ENCODE measurements at places on chromosomes 5 and 9.

DNA sequence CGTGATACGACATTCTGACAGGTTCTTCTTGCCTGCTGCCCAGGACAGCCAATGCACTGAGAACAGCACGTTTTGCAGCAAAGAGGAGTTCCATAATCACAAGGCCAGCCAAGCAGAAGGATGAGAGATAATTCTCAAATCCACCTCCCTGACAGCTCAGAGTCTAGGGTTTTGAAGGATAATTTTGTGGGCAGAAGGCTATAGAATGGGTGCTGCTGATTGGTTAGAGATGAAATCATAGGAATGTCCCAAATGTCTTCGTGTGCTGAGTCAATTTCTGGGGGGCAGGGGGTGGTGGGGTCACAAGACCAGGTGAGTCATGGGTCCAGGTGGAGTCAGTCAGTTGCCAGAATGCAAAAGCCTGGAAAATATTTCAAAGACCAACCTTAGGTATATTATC, 175.5 kb upstream of the SLC30A5 start:
- no peak for DNase-seq

DNA sequence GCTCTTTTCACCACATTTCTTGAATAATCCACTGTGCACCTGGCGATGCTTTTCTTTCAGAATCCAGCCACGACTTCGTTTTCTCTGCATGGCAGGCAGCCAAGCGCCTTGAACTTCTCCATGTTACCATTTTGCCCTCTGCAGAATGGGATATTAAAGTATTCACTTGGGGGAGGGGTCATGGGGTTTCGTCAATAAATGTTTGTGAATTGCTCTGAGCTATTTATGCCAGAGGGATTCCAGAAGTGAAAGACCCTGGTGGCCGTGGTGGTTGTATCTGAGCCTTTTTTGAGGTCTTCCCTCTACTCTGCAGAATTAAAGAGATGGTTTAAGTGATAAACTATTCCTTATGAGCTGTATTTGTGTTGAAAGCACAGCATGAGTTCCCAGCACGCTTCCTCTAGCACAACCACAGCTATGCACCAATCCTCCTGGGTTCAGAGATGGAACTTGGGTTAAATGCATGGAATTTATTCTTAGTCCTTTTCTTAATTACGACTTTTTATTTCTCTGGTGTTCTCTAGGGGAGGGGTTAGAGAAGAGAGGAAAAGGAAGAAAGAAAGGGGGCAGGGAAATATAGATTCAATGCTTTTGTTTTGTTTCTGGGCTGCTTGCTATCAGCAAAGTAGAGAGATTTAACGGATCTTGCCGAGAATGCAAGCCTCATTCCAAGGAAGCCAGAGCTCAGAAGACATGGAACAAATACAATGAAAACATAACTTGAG, 478.2 kb upstream of the TNC start:
- peak; percentile 97 for DNase-seq

- DNase-seq = no peak
Observed at GRCh38 chr5:154345255-154345952, 100.4 kb upstream of the SAP30L start.

DNA sequence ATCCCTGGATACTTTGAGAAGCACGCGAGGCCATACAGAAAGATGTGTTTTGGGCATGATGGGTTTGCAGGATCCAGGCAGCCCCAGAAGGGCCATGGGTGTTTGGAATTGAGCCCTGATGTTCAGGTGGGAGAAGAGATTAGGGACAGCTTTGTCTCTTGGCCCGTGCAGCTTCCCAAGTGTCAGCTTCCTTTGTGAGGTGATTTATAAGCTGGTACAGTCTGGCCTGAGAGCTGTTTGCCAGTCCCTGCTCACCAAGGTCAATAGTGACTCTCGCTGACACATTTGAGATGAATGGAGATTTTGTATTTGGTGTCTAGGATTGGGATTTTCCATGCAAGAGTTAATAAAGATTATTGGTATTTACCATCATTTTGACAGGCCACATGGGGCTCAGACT, 165.9 kb downstream of the ICE1 start:
- DNase-seq = no peak
